Daoy (cell line): ENCODE measurements at places on chromosomes 6 and 20. TPM values are rescaled to one million over a fixed set of nuclear protein-coding genes. Genes with fewer than 3 reads are reported as not detected.

The CENPQ gene
- total RNA-seq: 21.5 and 35.2 TPM in 2 replicates

The MAN1A1 gene
- 13.0 and 22.9 TPM in 2 replicates for total RNA-seq

- DNase-seq: peak; percentile 16
Observed at GRCh38 chr6:88823998-88824397, 139.4 kb downstream of the RNGTT start.

GRCh38 chr6:12241493-12242175, 48.5 kb upstream of the EDN1 start:
- no peak for DNase-seq

- peak; percentile 48 for DNase-seq
Observed at GRCh38 chr6:34709386-34709785, 12.8 kb upstream of the ILRUN start.
